ENCODE measurements at places on chromosomes 11 and 22.

DNA sequence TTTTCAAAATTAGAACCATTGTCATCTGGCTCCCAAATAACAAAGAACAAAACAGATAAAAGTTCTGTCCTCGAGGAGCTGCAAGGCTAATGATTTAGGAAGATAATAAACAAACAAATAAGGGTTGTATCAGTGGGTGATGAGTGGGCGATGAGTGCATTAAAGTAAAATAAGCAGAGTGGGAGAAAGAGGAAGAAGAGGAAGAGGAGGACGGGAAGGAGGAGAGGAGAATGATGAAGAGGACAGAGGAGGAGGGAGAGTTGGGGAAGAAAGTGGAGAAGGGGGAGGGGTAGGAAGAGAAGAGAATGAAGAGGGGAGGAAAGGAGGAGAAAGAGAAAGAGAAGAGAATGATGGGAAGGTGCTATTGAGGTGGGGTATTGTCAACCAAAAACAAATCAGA is 33.4 kb upstream of the ISX start:
- no peak for DNase-seq
- H3K27ac ChIP-seq, result no peak overlapping the region
- H3K36me3 ChIP-seq, result no peaks in the 10 kb centered on the region
- no peaks in the 10 kb centered on the region for H3K27me3 ChIP-seq

DNA sequence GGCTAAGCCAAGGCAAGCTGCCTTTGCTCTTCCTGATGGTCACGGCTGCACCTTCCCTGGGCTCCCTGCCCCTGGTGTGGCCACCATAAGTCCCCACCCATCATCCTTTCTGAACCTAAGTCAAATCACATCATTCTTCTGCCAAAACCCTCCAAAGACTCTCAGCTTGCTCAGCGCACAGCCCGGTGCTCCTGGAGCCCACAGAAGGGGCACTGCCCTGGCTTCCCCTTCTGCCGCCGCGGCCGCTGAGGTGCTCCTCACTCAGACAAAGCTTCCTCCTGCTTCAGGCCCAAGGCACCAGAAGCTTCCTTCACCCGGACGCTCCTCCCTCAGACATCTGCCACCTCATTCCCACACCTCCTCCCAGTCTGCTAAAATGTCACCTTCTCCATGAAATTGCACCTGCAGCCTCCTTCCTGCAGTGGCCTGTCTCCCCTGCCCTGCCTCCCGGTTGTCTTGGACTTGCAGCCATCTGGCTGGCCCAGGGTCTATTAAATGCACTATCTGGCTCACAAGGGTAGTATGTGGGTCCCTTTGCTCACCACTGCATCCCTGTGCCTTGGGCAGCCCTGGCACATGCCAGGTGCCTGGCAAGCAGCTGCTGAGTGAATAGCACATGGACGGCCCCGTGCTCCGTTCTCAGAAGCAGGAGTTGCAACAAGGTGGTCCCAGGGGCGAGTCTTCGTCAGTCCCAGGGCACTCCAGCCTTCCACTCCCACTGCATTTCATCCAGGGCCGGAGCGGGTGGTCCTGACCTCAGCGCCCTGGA is 108.2 kb downstream of the WNT7B start:
- no peaks in the 10 kb centered on the region for H3K4me1 ChIP-seq
- DNase-seq, result no peak
- no peak overlapping the region for H3K4me3 ChIP-seq
- H3K27ac ChIP-seq, result no peak overlapping the region
- peaks cover 23% of the 10 kb centered on the region for H3K27me3 ChIP-seq
- no peaks in the 10 kb centered on the region for H3K36me3 ChIP-seq

DNA sequence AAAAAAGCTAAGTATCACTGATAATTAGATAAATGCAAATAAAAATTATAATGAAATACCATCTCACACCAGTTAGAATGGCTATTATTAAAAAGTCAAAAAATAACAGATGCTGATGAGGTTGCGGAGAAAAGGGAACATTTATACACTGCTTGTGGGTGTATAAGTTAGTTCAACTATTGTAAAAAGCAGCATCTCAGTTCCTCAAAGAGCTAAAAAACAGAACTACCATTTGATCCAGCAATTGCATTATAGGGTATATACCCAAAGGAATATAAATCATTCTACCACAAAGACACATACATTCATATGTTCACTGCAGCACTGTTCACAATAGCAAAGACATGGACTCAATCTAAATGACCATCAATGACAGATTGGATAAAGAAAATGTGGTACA is 120.3 kb upstream of the ZBED5 start:
- H3K27me3 ChIP-seq, result no peaks in the 10 kb centered on the region
- no peaks in the 10 kb centered on the region for H3K36me3 ChIP-seq
- peak; percentile 59 for DNase-seq
- H3K4me1 ChIP-seq, result peaks cover 54% of the 10 kb centered on the region
- H3K27ac ChIP-seq, result no peak overlapping the region

DNA sequence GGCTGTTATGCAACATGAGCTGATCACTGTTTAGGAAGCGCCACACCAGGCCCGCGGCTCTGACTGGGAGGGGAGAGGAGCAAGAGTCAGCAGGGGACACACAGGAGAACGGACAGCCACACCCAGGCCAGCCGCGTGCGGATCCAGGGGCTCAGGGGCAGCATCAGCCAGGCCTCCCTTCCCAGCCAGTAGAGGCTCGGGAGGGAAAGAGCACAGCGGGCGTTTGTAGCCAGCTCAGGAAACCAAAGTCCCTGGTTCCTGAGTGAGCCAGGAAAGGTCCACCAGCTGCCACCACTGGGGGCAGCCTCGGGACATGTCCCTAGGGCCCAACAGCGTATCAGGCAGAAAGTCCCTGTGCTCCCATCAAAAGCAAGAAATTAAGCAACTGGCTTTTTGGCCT is 71.8 kb upstream of the PITPNB start:
- no peaks in the 10 kb centered on the region for H3K36me3 ChIP-seq
- H3K4me1 ChIP-seq, result peaks cover 5% of the 10 kb centered on the region
- DNase-seq, result no peak
- H3K4me3 ChIP-seq, result no peak overlapping the region

- DNase-seq, result no peak
- H3K4me3 ChIP-seq, result no peak overlapping the region
- no peak overlapping the region for H3K27ac ChIP-seq
- no peaks in the 10 kb centered on the region for H3K4me1 ChIP-seq
- no peaks in the 10 kb centered on the region for H3K36me3 ChIP-seq
Measured at GRCh38 chr11:111960916-111961315, 23.8 kb downstream of the DIXDC1 start.

DNA sequence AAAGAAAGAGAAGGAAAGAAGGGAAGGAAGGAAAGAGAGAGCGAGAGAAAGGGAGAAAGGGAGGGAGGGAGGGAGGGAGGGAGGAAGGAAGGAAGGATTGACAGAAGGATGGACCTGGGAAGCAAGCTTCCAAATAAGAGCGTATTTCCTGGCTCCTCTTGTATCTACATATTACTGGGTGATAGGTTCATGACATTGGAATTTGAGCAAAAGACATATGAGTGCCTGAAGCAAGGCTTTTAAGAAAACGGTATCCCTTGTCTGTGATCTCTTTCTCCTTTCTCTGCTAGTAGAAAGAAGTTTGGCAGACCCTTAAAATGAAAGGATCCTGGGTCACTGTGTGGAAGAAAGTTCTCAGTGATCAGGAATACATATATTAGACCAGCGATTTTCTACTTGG is 932.2 kb upstream of the CCDC90B start:
- no peak for DNase-seq
- no peak overlapping the region for H3K27ac ChIP-seq
- no peaks in the 10 kb centered on the region for H3K4me1 ChIP-seq
- H3K27me3 ChIP-seq, result no peaks in the 10 kb centered on the region

- H3K36me3 ChIP-seq, result no peaks in the 10 kb centered on the region
- H3K27me3 ChIP-seq, result no peaks in the 10 kb centered on the region
- H3K27ac ChIP-seq, result peak overlapping the region; percentile 73
- DNase-seq, result no peak
- H3K4me3 ChIP-seq, result peak overlapping the region; percentile 63
- H3K4me1 ChIP-seq, result peaks cover 76% of the 10 kb centered on the region
Measured at GRCh38 chr22:46612904-46613605, 7.1 kb upstream of the GRAMD4 start.

DNA sequence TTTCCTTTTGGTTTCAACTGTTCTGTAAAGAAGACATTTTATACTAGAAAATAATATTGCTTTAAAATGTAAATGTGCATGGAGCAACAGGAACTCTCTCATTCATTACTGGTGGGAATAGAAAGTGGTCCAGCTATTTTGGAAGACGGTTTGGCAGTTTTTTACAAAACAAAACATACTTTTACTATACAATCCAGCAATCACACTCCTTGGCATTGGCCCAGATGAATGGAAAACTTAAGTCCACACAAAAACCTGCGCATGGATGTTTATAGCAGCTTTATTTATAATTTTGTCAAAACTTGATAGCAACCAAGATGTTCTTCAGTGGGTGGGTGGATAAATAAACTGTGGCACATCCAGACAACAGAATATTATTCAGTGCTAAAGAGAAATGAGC is 49.9 kb upstream of the SEPTIN5 start:
- no peaks in the 10 kb centered on the region for H3K36me3 ChIP-seq
- H3K4me1 ChIP-seq, result peaks cover 7% of the 10 kb centered on the region
- no peak overlapping the region for H3K4me3 ChIP-seq

DNA sequence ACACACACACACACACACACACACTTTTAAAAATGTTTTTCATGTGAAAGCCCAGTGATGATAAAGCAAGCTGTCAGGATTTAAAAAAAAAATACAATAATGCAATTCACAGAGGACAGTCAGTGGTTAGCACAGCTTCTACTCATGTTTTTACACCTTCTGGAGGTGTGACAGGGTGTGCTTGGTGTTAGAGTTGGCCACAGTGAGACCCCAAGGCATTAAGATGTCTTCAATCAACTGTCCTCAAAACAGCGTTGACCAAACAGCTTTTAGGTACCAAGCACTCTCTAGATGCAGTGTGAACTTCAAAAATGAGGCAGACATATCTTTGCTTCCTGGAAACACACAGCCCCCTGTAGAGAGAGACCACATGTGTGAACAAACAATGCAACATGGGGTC is 166.4 kb upstream of the TBCEL start:
- no peaks in the 10 kb centered on the region for H3K4me1 ChIP-seq
- DNase-seq, result no peak
- H3K27ac ChIP-seq, result no peak overlapping the region
- H3K27me3 ChIP-seq, result no peaks in the 10 kb centered on the region

GRCh38 chr11:61042961-61043540 is 59.2 kb upstream of the CD5 start:
- no peak overlapping the region for H3K4me3 ChIP-seq
- H3K36me3 ChIP-seq, result no peaks in the 10 kb centered on the region
- DNase-seq, result no peak
- peaks cover 11% of the 10 kb centered on the region for H3K4me1 ChIP-seq

GRCh38 chr11:12125609-12126149 is 15.3 kb downstream of the MICAL2 start:
- peaks cover 99% of the 10 kb centered on the region for H3K4me1 ChIP-seq
- peak overlapping the region; percentile 84 for H3K27ac ChIP-seq
- H3K27me3 ChIP-seq, result no peaks in the 10 kb centered on the region
- peaks cover 7% of the 10 kb centered on the region for H3K36me3 ChIP-seq

DNA sequence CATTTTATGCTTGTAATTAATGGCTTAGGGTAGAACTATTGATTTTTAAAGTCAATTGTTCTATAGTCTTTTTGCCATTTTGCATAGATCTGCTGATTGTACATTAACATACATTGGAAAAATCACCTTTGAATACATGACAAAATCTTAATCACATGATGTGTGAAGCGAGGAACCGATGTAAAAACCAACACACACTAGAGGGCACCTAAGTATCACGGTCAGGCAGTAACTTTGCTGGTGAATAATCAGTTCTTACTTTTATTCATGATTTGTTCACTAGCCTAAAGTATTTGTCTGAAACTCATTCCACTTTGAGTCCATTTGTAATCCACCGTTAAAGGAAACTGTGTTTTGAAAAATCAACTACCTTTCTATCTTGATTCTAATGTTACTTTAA is 28.2 kb downstream of the JHY start:
- no peaks in the 10 kb centered on the region for H3K4me1 ChIP-seq
- DNase-seq, result no peak
- H3K36me3 ChIP-seq, result no peaks in the 10 kb centered on the region
- no peak overlapping the region for H3K4me3 ChIP-seq

DNA sequence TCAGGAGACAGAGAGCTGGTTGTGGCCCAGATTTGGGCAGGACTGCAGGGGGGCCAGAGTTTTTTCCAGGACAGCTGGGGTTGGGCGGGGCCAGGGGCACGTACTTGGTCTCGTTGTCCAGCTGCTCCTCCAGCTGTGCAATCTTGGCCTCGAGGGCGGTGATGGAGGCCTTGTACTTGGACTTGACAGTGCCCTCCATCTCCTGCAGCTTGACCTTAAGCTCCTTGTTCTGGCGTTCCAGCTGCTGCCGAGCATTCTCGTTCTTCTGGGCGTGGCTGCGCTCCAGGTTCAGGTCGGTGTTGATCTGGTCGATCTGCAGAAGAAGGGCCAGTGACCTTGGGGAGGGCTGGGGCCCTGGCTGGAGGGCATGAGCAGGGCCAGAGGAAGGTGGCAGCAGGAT is 32.1 kb downstream of the APOL1 start:
- no peaks in the 10 kb centered on the region for H3K27me3 ChIP-seq
- DNase-seq, result no peak
- H3K4me1 ChIP-seq, result peaks cover 14% of the 10 kb centered on the region
- H3K4me3 ChIP-seq, result no peak overlapping the region

- DNase-seq, result no peak
- H3K27ac ChIP-seq, result no peak within 1 kb of the TSS
- no peaks in the 10 kb centered on the region for H3K36me3 ChIP-seq
- H3K4me3 ChIP-seq, result no peak within 1 kb of the TSS
- no peaks in the 10 kb centered on the region for H3K4me1 ChIP-seq
Measured at GRCh38 chr11:85685820-85686459, at the start of gene CCDC89. Gene CCDC89, minus strand, starts transcription at chr11:85686195. Its CDS starts 65 bp downstream, at chr11:85686130.

DNA sequence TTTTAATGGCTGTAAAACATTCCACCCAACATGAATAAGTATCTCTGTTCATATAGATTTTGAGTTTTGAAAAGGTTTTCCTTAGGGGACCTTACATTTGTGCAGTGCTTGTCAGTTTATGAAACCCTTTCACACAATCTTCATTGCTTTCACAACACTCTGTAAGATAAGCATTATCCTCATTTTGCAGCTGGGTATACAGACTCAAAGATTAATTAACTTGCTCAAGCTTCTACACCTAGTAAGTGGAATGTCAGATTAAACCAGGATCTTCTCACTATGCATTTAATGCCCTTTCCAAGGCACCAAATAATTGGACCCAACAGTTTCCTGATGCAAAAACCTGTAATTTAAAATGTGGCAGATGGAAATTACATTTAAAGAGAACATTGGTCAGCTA is 11.6 kb upstream of the GAB2 start:
- H3K4me3 ChIP-seq, result no peak overlapping the region
- no peaks in the 10 kb centered on the region for H3K27me3 ChIP-seq
- H3K4me1 ChIP-seq, result peaks cover 51% of the 10 kb centered on the region
- no peak overlapping the region for H3K27ac ChIP-seq

GRCh38 chr11:43549624-43550023 is 130.9 kb upstream of the HSD17B12 start:
- H3K27ac ChIP-seq, result no peak overlapping the region
- H3K27me3 ChIP-seq, result peaks cover 42% of the 10 kb centered on the region
- no peak overlapping the region for H3K4me3 ChIP-seq
- H3K36me3 ChIP-seq, result no peaks in the 10 kb centered on the region

Measured in CD14-positive monocyte (primary cell).